Stimulated activated CD4-positive, alpha-beta T cell treated with anti-CD3 and anti-CD28 coated beads, Interleukin-12 subunit alpha, Interleukin-12 subunit beta, amount 100 ng/mL, for 48 hours (primary cell): ENCODE measurements at places on chromosomes 4 and X.

- no peak for DNase-seq
These were observed 69.8 kb downstream of the TMEM131L start for GRCh38 chr4:153535772-153536513.

DNA sequence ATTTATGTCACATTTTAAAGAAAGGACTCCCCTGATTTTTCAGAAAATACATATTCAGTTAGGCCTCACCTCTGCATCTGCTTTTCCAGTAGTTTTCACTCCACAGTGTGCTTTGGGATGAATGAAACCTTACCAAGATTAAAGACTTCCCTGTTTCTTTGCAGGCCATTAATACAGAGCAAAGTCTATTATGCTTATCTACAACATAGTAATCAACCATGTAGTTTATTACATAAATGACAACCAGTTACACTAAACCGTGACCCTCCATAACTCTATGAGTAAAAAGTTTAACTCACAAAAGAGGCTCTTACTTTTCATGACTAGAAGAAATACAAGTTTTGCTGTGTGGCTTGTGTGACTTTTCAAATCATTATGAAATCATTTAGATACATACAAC lies 2.3 kb downstream of the LRRC66 start:
- no peak for DNase-seq

GRCh38 chr4:36241771-36242170 lies 2.5 kb downstream of the ARAP2 start:
- no peak for DNase-seq

DNA sequence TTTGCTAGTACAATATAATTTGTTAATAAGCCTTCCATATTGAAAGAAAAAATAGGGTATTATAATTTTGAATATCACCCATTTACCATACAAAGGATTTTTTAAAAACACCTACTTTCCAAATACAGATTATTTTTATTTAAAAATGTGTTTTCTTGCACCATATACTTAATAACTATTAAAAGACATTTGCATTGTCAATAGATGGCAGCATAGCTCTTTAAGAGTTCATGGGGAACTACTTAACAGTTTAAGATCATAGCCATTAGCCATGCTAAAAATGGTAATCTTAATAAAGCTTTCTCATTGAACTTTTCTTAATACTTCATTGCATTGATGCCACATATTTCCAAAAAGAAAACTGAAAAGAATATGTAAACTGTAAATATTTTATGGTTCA lies 1995.9 kb downstream of the C4orf33 start:
- no peak for DNase-seq

DNA sequence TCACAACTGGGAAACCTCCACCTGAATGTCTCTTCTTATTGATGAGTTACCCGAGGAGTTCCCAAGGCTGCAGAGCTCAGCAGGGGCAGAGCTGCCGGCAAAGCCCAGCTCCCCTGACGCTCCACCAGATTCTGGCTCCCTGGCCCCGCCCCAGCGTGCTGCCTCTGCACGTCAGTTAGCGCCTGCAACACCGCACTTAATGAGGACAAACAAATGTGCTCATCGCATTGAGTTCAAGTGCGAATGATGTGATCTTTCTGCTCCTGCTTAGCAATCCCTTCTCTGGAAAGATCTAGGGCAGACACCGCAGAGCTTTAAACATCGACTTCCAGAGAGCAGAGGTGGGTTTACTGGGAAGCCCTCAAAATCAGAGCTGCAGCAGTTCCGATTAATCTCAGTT lies 55.5 kb upstream of the FBXW7 start:
- DNase-seq, result peak; percentile 6

- no peak for DNase-seq
These were observed 24.4 kb upstream of the SLC25A43 start for GRCh38 chrX:119374736-119375135.

- no peak for DNase-seq
These were observed 145.5 kb upstream of the FGF13 start for GRCh38 chrX:138856881-138857604.

- no peak for DNase-seq
These were observed 43.3 kb downstream of the RHOH start for GRCh38 chr4:40240040-40240653.

DNA sequence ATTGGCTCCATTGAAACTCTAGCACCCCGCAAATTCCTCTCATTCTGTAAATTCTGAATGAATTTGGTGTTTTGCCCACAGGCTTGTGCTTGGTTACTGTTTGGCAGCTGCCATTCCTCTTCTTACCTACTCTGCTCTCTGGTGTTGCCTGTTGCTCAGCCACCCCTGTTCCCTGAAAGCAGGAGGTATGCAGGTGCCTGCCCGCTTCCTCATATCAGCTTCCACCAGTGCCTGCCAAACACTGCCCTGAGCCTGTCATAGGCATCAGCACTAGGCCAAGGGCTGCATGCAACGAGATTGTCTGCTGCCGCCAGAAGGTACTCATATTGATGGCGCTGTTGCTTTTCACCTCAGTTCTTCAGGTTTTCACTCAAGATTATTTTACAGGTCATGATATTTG lies 978.1 kb downstream of the C4orf33 start:
- no peak for DNase-seq

GRCh38 chr4:129334136-129334535 lies 238.2 kb downstream of the C4orf33 start:
- no peak for DNase-seq

GRCh38 chr4:48108309-48109073 lies 25.6 kb downstream of the TXK start:
- no peak for DNase-seq

GRCh38 chr4:95048296-95048695 lies 290.5 kb downstream of the BMPR1B start:
- DNase-seq, result no peak

DNA sequence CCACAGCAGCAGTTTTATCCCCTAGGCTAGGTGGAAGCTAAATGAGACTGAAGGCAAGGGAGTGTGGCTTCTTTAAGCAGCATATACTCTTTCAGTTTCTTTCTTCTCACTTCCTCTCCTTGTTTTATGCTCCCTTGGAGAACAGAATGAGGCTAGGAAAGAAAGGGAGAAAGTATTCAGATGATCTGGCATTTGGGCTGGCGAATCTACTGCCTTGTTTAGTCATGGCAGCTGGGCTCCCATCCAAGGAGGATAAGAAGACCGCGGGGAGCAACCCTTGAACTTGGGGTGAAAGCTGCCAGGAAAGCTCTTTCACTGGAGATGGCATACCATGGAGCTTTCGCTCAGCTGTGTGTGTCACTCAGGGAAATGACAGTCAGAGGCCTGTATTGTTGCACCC lies 72.1 kb downstream of the ARHGEF38 start:
- no peak for DNase-seq

DNA sequence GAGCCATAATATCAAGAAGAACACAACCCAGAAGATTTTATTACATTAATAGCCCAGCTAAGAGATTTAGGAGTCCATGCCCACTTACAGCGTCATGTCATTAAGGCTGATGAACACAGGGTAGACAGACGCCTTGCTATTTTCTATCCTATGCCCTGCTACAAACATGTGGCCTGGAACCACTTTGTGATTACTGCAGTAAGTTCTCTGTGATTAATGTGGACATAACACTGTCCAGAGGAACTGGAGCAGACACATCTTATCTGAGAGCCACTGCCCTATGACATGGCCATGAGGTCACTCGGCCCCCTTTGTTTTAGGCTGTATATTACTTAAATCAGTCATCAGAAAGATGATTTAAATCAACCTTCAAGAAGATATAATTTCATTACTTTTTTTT lies 211.7 kb downstream of the MAML3 start:
- DNase-seq, result no peak

GRCh38 chrX:68880846-68881552 lies 52.2 kb downstream of the EFNB1 start:
- DNase-seq, result no peak

DNA sequence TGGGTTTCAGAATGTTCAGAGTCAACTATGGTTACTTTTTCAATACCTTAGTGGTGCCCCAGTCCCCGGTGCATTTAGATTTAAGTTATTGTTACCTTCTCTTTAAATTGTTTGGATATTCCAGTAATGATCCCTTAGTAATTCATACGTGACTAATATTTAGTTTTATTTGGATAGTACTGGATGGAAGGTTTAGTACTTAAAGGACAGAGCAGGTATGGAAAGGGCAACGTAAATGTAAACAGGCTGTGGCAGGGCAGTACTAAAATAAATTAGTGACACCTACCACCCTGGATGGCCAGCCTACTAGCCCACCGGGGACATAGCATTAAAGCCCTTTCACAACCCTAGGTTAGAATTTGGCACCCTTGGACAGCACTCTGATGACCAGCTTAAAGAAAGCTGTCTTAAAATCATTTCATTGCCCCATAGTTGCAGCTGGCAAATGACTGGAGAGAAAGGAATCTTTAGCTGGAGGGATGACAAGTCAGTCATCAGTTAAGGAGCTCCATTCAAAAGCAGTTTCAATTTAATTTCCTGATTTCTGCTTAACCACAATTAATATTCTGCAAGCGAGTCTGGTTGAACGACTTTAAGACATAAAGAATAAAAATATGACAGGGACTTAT lies 16.4 kb downstream of the PLP1 start:
- no peak for DNase-seq
